ENCODE measurements at places on chromosomes 3 and 15. TPM values are rescaled to one million over a fixed set of nuclear protein-coding genes. Genes with fewer than 3 reads are reported as not detected.

The EIF2B5 gene
- 36.1 TPM for total RNA-seq

The GHSR gene
- total RNA-seq, result not detected

The DISP2 gene
- 0.25 TPM for total RNA-seq

The DNASE1L3 gene
- not detected for total RNA-seq

The SLC33A1 gene
- total RNA-seq, result 55.8 TPM

The CATSPER2 gene
- 0.52 TPM for total RNA-seq

The NFKBIZ gene
- total RNA-seq, result 135 TPM

The IQCF2 gene
- total RNA-seq, result not detected

The ECT2 gene
- total RNA-seq, result 107 TPM

The CCR9 gene
- total RNA-seq, result not detected

The SUCNR1 gene
- 2.1 TPM for total RNA-seq

The ZNF710 gene
- total RNA-seq, result 7.8 TPM

The GNAT1 gene
- 0.05 TPM for total RNA-seq

The HYAL1 gene
- total RNA-seq, result 7.3 TPM

The FBXW12 gene
- total RNA-seq, result not detected

The ZNF662 gene
- 4.9 TPM for total RNA-seq

The P2RY1 gene
- 0.17 TPM for total RNA-seq

The C3orf49 gene
- total RNA-seq, result not detected

The ZBED2 gene
- total RNA-seq, result 13.5 TPM

The MAP4 gene
- 192 TPM for total RNA-seq

The CKMT1A gene
- not detected for total RNA-seq

The CD200 gene
- 2.3 TPM for total RNA-seq

The RAB6B gene
- 4.3 TPM for total RNA-seq

The TIPARP gene
- total RNA-seq, result 90.6 TPM

The SPINK8 gene
- total RNA-seq, result not detected

The PXYLP1 gene
- 20.1 TPM for total RNA-seq

The C3orf33 gene
- 6.0 TPM for total RNA-seq

The IDH3A gene
- total RNA-seq, result 47.2 TPM

The SEMA7A gene
- total RNA-seq, result 143 TPM

The PLA2G4E gene
- not detected for total RNA-seq

The GOLGA6A gene
- 0.05 TPM for total RNA-seq

The VPS18 gene
- 52.7 TPM for total RNA-seq

Data from renal cortical epithelial cell (primary cell).